ENCODE measurements at places on chromosomes 1 and 21. TPM values are rescaled to one million over a fixed set of nuclear protein-coding genes. Genes with fewer than 3 reads are reported as not detected.
A peak's percentile ranks its signal among the peaks of the same experiment; 100 is the strongest.

GRCh38 chr1:225471109-225471452 is 43.2 kb upstream of the LBR start:
- no peaks in the 10 kb centered on the region for H3K27me3 ChIP-seq
- H3K36me3 ChIP-seq: no peaks in the 10 kb centered on the region

- no peak overlapping the region for H3K4me3 ChIP-seq
- peak overlapping the region; percentile 66 for H3K27ac ChIP-seq
- DNase-seq: peak; percentile 77
These were observed 40.9 kb upstream of the LRRN2 start for GRCh38 chr1:204726478-204726877.

DNA sequence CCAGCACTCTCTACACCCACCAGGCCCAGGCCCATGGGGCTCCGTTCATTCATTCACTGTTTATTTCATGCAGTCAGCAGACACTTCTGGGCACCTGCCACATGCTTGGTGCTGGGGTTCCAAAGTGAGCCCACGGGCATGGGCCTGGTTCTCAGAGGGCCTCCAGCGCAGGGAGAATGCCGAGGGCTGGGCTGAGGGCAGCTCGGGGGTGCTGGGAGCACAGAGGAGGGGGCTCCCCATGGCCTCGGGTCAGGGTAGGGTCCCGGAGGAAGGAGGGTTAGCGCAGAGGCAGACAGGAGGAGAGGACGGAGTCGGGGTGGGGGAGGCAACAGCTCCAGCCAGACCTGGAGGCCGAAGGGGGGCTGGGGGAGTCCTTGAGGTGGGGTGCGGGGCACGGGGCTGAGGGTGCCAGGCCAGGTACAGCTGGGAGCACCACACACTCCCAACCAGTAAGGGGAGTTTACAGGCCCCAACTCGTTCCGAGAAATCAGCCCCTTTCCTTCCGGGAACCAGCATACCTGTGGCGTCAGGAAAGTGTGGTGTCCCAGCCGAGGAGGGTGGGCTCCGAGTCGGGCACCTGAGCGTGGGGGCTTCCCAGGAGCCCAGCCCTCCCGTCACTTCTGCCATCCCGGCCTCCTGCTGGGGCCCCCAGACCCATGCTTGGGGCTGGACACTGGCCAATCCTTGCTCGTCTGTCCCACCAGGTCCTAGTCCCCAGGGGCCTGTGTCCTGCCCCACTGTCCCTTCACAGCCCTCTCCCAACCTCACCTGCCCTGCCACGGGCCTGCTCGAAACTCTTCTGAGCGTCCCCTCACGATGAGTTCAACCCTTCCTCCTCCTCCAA is 10.8 kb downstream of the ARHGEF16 start:
- no peaks in the 10 kb centered on the region for H3K36me3 ChIP-seq
- DNase-seq: no peak
- H3K27me3 ChIP-seq: no peaks in the 10 kb centered on the region
- no peak overlapping the region for H3K4me3 ChIP-seq
- peaks cover 10% of the 10 kb centered on the region for H3K4me1 ChIP-seq

DNA sequence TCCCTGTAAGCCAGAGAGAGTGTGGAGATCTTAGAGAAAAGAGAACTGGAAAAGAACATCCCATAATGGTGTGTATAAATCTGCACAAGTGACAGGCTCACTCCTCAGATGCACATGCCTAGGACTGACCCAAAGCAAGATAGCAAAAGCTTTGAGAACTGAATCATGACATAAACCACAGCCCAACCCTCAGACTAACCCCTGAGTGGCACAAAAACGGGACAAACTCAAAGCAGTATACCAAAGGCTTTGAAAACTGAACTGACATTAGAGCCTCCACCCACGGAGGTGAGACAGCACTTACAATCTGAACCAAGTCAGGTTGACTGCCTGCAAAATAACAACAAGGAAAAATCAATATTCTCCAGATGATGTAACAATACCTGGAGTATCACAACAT is 70.8 kb downstream of the TIAM1 start:
- H3K4me1 ChIP-seq: no peaks in the 10 kb centered on the region
- H3K4me3 ChIP-seq: no peak overlapping the region
- no peak overlapping the region for H3K27ac ChIP-seq
- DNase-seq: no peak
- H3K27me3 ChIP-seq: no peaks in the 10 kb centered on the region

The IGSF9 gene
- total RNA-seq: 8.2 TPM

DNA sequence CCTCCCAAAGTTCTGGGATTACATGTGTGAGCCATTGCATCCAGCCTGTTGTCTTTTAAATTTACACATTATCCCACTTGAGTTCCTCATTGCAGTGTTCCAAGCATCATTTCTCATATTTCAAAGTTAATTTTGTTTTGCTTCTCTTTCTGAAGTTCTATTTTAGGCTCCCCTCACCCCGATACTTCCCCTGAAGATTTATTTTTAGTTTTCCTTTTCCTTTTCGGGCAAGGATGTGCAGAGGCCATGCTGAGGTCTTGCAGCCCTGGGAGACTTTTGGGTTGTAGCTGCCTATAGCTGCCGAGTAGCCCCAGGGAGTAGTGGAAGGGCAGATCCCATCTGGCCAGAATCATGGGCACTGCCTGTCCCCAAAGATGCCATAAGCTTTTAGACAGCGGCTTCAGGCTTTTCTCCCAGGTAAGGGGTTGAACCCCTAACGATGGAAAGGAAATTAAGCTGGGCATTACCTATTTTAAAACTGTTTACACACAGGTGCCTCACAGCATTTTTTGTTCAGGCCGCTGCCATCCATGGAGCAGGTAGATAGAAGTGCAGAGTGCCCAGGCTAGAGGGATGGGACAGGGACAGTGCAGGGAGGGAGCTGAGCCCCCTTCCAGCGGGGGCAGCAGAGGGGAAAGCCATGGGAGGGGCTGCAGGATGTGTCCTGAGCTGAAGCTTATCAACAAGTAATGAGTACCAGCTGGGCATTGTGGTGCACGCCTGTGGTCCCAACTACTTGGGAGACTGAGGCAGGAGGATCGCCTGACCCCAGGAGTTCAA is 15.9 kb downstream of the PSEN2 start:
- H3K4me3 ChIP-seq: no peak overlapping the region
- no peak for DNase-seq
- H3K27me3 ChIP-seq: no peaks in the 10 kb centered on the region
- H3K27ac ChIP-seq: no peak overlapping the region
- H3K4me1 ChIP-seq: no peaks in the 10 kb centered on the region

DNA sequence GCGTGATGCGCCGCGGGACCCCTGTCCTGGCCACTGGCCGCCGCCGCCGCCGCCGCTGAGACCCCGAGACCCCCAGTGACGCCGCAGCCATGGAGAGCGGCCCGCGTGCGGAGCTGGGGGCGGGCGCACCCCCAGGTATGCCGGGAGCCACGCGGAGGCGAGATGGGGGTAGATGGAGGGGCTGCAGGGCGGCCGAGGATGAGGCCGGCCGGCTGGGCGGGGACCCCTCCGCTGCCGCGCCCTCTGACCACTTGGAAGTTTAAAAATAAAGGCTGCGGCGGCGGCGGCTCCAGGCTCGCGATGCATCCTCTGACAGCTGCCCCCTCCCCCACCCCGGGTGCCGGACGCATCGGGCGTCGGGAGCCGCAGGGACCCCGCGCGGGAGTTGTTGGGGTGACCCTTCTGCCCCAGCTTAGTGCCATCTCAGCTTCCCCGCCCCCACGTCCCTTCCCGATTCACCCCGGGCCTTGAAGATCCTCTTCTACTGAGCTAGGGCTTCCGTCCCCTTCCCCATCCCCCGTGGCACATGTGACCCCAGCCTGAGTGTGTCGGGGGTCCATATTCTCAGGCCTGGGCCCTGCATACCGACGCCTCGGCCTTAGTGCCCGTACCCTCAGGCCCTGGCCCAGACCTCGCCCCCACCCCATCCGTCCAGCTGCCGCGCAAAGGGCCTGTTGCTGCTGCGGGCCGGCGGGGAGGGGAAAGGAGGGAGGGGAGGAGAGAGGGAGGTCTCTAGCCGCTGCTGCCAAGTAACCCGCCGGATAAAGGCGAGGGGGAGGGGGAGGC is 562 bp downstream of the MAP7D1 start:
- H3K36me3 ChIP-seq: no peaks in the 10 kb centered on the region
- DNase-seq: peak; percentile 83
- peaks cover 38% of the 10 kb centered on the region for H3K4me1 ChIP-seq
- no peaks in the 10 kb centered on the region for H3K27me3 ChIP-seq

The SLC25A24 gene
- total RNA-seq: 54.5 TPM

DNA sequence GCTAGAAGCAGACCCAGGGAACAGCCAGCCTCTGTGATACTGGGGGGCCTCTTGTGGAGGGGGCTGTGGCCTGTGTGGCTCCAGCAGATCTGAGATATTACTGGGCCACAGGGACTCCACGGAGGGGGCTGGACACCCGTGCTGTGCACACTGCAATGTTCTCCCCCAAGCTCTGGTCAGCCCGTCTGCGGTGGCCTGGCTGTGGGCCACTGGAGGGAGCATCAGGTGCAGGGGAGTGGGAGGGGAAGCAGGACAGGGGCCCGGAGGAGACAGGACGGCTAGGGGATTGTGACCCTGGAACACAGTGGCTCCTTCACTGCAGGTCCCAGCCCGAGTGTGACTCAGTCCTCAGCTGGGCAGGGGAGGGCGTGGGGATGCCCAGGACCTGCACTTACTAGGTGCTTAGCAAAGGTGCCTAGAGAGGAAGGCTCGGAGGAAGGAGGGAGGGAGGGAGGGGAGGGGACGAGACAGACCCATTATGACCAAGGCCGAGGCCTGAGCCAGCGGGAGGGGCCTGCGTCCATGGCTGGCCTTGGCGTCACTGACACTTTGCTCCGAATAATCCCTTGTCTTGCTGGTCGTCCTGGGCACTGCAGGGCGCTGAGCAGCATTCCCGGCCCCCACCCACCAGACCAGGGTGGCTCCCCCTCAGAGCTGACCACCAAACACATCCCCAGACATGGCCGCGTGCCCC is 44.2 kb downstream of the PRDM16 start:
- no peak for DNase-seq
- no peaks in the 10 kb centered on the region for H3K27me3 ChIP-seq

GRCh38 chr1:156371553-156372264 is 2.7 kb downstream of the RHBG start:
- H3K27ac ChIP-seq: no peak overlapping the region
- H3K4me1 ChIP-seq: peaks cover 31% of the 10 kb centered on the region
- peak; percentile 79 for DNase-seq
- no peaks in the 10 kb centered on the region for H3K27me3 ChIP-seq
- no peak overlapping the region for H3K4me3 ChIP-seq

The OR2T33 gene
- total RNA-seq: not detected

GRCh38 chr1:30740251-30741238 is 17.0 kb downstream of the LAPTM5 start:
- no peaks in the 10 kb centered on the region for H3K27me3 ChIP-seq
- peaks cover 7% of the 10 kb centered on the region for H3K4me1 ChIP-seq

DNA sequence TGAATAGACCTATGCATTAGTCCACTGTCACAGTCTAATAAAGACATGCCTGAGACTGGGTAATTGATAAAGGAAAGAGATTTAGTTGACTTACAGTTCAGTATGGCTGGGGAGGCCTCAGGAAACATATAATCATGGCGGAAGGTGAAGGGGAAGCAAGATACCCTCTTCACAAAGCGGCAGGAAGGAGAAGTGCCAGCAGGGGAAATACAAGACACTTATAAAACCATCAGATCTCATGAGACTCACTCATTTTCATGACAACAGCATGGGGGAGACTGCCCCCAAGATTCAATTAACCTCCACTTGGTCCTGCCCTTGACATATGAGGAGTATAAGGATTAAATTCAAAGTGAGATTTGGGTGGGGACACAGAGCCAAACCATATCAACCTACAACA is 59.4 kb downstream of the CAPN9 start:
- no peak for DNase-seq
- no peak overlapping the region for H3K27ac ChIP-seq
- H3K4me1 ChIP-seq: no peaks in the 10 kb centered on the region
- H3K27me3 ChIP-seq: no peaks in the 10 kb centered on the region
- H3K36me3 ChIP-seq: no peaks in the 10 kb centered on the region

The NDC1 gene
- 23.1 TPM for total RNA-seq

- H3K4me1 ChIP-seq: no peaks in the 10 kb centered on the region
- H3K36me3 ChIP-seq: no peaks in the 10 kb centered on the region
- H3K27ac ChIP-seq: no peak overlapping the region
These were observed 515.6 kb upstream of the ZP4 start for GRCh38 chr1:238406098-238406860.

DNA sequence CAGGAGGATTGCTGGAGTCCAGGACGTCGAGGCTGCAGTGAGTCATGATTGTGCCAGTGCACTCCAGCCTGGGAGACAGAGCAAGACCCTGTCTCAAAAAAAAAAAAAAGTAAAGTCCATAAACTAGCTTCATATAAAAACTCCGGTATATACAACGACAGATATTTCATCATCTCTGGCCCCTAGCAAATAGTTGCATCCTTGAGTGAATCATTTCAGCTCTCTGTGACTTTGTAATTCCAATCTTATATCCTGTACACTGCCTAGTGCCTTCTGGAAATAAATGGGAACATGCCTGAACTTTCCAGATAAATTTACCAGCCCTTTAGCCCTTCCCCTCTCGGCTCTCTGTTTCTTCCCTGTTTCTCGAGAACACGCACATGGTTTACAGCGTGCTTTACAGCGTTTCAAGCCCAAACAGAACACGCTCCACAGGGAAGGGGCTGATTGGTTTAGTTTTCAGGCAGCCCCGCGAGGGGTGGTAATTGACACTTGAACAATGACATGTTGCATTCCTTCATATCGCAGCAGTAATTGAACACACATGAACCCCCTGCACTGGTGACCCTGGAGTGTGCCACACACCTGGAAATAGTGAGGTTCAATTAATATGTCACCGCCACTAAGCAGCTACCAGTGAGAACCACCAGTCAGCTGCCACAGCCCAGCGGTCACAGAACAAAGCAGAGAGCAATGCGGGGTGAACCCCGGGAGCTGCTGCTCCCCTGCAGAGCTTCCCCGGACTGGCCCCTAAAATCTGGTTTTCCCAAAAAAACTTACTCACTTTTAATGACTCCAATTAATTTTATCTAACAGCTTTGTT is 35.7 kb upstream of the SIM2 start:
- H3K4me3 ChIP-seq: no peak overlapping the region
- no peaks in the 10 kb centered on the region for H3K36me3 ChIP-seq
- no peak for DNase-seq

DNA sequence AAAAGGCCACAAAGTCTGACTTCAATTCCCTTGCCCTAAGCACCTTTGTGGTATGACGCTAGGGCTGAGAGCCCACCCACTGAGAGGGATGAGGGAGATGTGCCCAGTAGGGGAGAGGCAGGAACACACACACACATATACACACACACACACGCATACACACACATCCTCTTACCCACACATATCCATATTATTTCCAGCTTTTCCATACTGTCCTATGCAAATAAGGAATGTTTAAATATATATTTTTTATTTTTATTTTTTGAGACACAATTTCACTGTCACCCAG is 3.0 kb downstream of the RAB25 start:
- DNase-seq: peak; percentile 40
- H3K36me3 ChIP-seq: no peaks in the 10 kb centered on the region
- peaks cover 9% of the 10 kb centered on the region for H3K4me1 ChIP-seq
- H3K4me3 ChIP-seq: no peak overlapping the region

DNA sequence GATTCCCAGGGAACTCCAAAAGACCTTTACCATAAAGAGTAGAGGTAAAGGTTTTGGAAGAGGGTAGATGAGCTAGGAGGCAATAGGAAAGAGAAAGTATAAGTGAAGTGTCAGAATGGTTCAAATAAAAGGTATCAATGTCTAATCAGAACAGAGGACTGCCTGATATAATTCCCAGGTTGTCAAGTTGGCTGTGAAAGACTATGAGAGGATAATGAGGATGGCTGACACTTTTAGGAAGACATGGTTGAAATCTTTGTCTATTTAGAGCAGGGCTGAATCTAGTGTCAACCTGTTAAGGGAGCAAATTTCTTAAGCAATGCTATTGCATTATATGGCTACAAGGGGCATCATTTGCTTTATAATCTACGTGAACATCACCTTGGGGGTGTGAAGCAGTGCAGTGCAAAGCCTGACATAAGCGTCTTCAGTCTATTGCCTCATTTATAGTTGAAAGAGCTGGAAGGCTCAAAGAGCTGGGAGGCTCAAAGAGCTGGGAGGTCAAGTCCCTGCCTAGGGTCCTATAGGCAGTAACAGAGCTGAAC is 308.3 kb upstream of the DEPDC1 start:
- H3K4me1 ChIP-seq: no peaks in the 10 kb centered on the region
- no peaks in the 10 kb centered on the region for H3K27me3 ChIP-seq
- no peak overlapping the region for H3K27ac ChIP-seq

Measured in hepatocyte (in vitro differentiated cells).